Occipital lobe (tissue), 3 donors: ENCODE measurements at places on chromosomes 6 and 20. TPM values are rescaled to one million over a fixed set of nuclear protein-coding genes. Genes with fewer than 3 reads are reported as not detected.

The GPR6 gene
- not detected for total RNA-seq

The LY6G6F gene
- not detected for total RNA-seq

The GPR63 gene
- 27.9 TPM for total RNA-seq

The KHDC1L gene
- total RNA-seq = 0.78 TPM

The SNX14 gene
- total RNA-seq = 204 TPM

The TUBB gene
- 1,190 TPM for total RNA-seq

The PRR18 gene
- total RNA-seq = 0.47 TPM

The TREM2 gene
- 10.5 TPM for total RNA-seq

The DZANK1 gene
- 4.2 TPM for total RNA-seq

The ADGRB3 gene
- total RNA-seq = 179 TPM

The CBFA2T2 gene
- total RNA-seq = 24.3 TPM

The HLA-DRA gene
- 3.9 TPM for total RNA-seq

The NPEPL1 gene
- 7.5 TPM for total RNA-seq

The BMP7 gene
- total RNA-seq = 8.7 TPM

The REM1 gene
- not detected for total RNA-seq

The TGM3 gene
- total RNA-seq = 0.16 TPM

The VNN1 gene
- not detected for total RNA-seq

The ADGRG6 gene
- total RNA-seq = 28.2 TPM

The RAD21L1 gene
- not detected for total RNA-seq

The RSPH9 gene
- total RNA-seq = 6.2 TPM

The CTAGE9 gene
- not detected for total RNA-seq

The PTK6 gene
- 0.16 TPM for total RNA-seq

The SLC17A1 gene
- total RNA-seq = not detected

The IYD gene
- not detected for total RNA-seq

The MEI4 gene
- total RNA-seq = 0.47 TPM

The CDSN gene
- total RNA-seq = not detected

The FAM83B gene
- 0.47 TPM for total RNA-seq

The LY6G5C gene
- 3.1 TPM for total RNA-seq

The NKAIN4 gene
- 14.2 TPM for total RNA-seq

The CCN2 gene
- total RNA-seq = 6.9 TPM

The ZNF451 gene
- total RNA-seq = 167 TPM

The COL19A1 gene
- 5.9 TPM for total RNA-seq

The CDC5L gene
- 55.7 TPM for total RNA-seq

The TRIM15 gene
- not detected for total RNA-seq

The CDK19 gene
- 85.6 TPM for total RNA-seq

The ENPP4 gene
- 27.8 TPM for total RNA-seq

The TREM1 gene
- not detected for total RNA-seq

The TRIM31 gene
- not detected for total RNA-seq

The VGLL2 gene
- total RNA-seq = not detected

The OR5V1 gene
- total RNA-seq = not detected

The NKAPL gene
- total RNA-seq = 4.1 TPM

The PABPC1L gene
- total RNA-seq = 4.4 TPM

The RNF182 gene
- total RNA-seq = 73.6 TPM

The PSORS1C1 gene
- total RNA-seq = not detected

The RIN2 gene
- 20.0 TPM for total RNA-seq

The SYNGAP1 gene
- 21.5 TPM for total RNA-seq

The MEP1A gene
- not detected for total RNA-seq

The TSBP1 gene
- not detected for total RNA-seq

The DAAM2 gene
- total RNA-seq = 14.0 TPM

The OR2H1 gene
- not detected for total RNA-seq

The MYCT1 gene
- 4.7 TPM for total RNA-seq

The MBOAT1 gene
- total RNA-seq = 3.1 TPM
